ENCODE measurements at places on chromosomes 4 and X. TPM values are rescaled to one million over a fixed set of nuclear protein-coding genes. Genes with fewer than 3 reads are reported as not detected.

The FAM47A gene
- total RNA-seq = not detected

The ADGRL3 gene
- total RNA-seq = not detected

- DNase-seq = no peak
Observed at GRCh38 chr4:38184404-38184803, 224.2 kb downstream of the PTTG2 start.

GRCh38 chrX:47390780-47391179 is 20.4 kb downstream of the ZNF157 start:
- DNase-seq = no peak

DNA sequence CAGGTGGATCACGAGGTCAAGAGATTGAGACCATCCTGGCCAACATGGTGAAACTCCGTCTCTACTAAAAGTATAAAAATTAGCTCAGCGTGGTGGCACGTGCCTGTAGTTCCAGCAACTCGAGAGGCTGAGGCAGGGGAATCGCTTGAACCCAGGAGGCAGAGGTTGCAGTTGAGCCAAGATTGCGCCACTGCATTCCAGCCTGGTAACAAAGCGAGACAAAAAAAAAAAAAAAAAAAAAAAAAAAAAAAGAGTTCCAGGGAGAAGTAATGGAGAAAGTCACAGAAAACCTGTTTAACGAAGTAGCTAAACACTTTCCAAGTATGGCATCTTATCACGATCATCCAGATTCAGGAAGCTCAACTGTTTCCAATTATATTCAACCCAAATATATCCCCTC is 10.9 kb downstream of the KLHL4 start:
- DNase-seq = no peak

The NAP1L2 gene
- 5.5 TPM for total RNA-seq

- DNase-seq = no peak
Observed at GRCh38 chr4:6200922-6201362, 593 bp upstream of the JAKMIP1 start.

DNA sequence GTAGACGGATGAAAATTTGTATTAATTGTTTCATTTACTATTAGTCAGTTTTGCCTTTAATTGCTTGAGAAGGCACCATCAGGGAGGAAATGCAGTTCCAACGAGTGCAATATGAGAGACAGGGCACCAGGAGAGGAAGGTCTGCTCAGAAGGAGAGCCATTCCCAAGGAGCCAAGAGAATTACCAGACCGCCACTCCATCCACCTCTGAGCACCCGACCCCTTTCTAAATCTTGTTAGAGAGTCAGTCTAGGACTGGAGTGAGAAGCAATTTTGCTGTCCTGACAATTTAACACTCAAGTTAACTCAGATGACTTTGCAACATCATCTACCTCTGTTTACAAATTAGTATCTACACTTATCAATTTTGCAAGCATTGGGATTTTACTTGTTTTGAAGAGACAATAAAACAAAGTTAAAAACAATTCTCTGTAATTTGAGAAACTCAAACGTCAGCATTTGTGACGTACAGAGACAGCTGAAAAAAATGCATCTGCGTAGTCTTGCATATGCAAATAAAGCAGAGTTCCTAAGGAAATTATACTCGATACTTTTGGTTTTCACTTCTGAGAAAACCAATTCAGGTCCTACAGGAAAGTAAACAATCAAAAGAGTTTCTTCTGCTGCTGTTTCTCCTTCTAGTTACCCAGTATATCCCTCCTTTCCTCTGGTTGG is 1704.7 kb upstream of the TENM3 start:
- no peak for DNase-seq

DNA sequence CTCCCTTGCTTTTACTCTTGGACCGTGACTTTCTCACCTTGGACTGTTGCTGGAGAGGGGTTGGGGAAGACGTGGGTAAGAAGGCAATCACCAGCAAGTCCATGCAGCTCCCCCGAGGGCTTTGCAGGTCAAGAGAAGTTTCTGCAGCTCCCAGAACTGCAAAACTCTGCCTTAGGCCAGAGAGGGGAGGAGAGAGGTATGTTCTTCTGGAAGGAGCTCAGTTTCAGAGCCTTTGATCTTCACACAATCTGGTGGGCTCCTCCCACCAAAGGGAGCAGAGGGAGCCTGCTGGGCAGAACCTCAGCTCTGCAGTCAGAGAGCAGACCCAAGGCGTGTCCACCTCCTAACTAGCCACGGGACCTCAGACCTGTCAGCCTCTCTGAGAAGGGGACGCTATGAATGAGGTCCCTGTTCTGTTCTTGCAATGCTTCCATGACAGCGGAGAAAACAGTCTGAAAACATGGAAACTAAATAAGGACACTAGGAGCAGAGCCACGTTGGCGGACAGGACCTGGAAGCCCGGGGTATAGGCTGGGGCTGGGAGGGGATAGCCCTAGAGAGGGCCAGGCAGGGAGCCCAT is 92.8 kb downstream of the EVC2 start:
- no peak for DNase-seq

Data from activated naive CD8-positive, alpha-beta T cell treated with anti-CD3 and anti-CD28 coated beads, Interleukin-2, amount 10 ng/mL, durations not matched to agents 7 days and 5 days (primary cell).